ENCODE measurements at places on chromosomes 12 and 14.

DNA sequence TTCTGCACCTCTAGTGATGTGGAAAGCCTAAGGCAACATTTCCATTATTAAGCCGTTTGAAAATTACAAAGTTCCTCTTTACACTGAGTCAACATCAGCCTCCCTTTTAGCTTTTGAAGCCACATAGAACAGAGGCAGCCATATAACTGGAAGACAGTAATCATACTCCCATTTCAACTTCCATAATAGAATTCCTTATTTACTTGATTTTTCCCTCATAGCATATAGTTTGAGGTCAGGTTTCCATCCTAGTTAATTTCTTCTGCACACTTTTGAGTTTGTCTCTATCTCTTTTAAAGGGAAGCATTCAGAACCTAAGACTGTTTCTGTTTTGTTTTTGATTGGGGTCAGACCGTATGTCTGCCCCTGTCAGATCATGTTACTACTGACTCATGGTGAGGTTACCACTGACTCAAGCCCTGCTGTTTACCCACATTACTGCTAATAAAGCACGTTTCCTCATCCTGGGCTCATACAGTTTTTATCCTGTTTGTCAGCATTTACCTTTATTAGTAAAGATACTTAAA, 161.0 kb downstream of the SLC38A4 start:
- peak; percentile 52 for DNase-seq

GRCh38 chr14:68377459-68377858, 415.4 kb downstream of the ZFP36L1 start:
- no peak for DNase-seq

DNA sequence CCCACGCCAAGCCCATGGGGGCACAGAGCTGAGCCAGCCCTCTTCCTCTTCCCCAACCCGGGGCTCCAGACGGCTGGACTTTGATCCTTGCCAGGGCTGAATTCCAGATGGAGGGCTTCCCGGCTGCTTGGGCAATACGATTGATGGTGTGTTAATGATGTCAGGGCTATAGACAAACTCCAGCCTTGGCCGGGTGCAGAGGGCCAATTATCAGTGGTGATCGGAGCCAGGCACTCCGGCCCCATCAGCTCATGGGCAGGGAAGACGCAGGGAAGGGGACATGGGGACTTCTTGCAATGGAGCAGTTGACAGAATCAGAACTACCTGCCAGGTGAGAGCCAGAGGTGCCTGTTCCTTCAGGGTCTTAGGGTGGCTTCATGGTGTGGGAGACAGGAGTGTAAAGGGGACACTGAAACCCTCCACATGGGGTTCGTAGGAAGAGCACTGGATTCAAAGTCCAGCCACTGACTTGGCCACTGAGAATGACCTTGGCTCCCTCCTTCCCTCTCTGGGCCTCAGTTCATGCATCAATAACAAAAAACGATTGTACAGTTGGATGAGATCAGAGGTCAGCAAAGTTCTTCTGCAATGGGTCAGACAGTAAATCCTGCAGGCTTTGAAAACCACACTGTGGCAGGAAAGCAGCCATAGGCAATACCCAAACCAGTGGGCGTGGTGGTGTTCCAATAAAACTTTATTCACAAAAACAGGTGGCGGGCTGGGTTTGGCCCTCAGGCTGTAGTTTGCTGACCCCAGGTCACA, 333.7 kb downstream of the MED13L start:
- no peak for DNase-seq

GRCh38 chr12:130608132-130608531, 108.0 kb downstream of the RIMBP2 start:
- no peak for DNase-seq

GRCh38 chr12:25500651-25501050, 52.4 kb downstream of the LMNTD1 start:
- DNase-seq: no peak

- DNase-seq: no peak
Measured at GRCh38 chr12:4108803-4109345, 164.7 kb upstream of the CCND2 start.

GRCh38 chr12:113263431-113263963, 42.2 kb downstream of the TPCN1 start:
- DNase-seq: no peak

GRCh38 chr12:96201272-96202227, 7.4 kb downstream of the ELK3 start:
- DNase-seq: no peak

DNA sequence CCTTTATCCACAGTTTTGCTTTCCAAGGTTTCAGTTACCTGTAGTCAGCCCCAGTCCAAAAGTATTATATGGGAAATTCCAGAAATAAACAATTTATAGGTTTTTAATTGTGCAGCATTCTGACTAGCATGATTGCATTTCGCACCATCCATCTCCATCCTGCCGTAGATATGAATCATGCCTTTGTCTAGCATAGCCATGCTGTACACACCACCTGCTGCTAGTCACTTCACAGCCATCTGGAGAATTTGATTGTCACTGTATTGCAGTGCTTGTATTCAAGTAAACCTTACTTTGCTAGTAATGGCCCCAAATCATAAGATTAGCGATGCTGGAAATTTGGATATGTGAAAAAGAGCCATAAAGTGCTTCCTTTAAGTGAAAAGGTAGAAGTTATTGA, 36.0 kb downstream of the MUCL1 start:
- DNase-seq: no peak

DNA sequence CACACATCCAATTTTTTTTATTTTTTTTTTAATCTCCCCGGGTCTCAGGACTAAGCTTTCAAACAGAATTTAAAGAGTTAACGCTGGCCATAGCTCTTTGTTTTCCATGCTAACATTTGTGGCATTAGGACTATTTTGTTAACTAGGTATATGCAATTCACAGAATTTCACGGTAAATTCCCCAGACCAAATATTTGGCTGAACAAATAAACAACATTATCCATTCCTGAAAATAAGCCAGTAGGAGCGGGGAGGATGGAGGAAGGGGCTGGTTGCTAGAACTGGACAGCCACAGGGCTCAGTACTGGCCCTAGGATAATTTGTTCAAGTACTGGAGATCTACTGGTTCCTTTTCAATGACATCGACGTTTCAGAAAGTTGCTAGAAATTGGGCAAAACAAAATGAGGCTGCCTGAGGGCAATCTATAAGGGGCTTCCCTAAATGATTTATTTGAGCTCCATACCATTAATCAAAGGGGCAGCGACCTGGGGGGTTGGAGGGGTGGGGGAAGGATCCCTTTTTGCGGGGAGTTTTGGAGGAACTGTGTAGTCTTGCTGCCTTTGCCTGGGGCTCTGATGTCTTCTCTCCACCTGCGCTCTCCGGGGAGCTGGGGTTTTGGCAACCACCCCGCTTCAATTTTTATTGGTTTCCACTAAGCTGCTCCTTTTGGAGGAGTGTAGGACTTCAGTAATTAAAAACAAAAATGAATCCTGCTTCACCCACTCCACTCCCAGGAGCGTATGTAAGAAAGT, 9.0 kb downstream of the BMP4 start:
- DNase-seq: no peak

DNA sequence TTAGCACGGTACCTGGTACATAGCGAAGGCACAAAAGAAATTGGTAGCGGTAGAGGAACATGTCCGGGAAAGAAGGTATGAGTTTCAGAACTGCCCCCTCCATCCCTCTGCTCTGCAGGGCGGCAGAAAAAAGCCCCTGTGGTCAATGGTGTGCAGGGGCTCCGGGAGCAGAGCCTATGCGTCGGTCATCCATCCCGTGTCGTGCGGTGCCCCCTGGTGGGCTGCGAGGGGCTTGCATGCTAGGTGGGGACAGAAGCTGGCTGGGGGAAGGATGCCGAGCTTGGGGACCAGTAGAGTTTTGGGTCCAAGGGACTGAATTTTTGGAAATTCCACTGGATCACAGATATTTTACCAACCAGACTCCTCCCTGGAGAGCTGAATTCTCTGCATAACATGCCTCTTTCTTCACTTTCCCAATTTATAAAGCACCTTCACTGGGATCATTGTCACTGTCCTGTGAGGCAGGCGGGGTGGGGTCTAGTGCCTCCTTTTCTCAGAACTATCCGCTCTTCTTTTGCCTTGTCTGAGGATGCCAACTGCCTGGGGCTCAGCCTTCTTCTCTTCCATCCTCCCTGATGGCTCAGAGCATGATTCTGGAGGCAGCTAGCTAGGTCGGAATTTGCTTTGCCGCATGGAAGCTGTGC, 148.7 kb downstream of the SMOC1 start:
- peak; percentile 79 for DNase-seq

DNA sequence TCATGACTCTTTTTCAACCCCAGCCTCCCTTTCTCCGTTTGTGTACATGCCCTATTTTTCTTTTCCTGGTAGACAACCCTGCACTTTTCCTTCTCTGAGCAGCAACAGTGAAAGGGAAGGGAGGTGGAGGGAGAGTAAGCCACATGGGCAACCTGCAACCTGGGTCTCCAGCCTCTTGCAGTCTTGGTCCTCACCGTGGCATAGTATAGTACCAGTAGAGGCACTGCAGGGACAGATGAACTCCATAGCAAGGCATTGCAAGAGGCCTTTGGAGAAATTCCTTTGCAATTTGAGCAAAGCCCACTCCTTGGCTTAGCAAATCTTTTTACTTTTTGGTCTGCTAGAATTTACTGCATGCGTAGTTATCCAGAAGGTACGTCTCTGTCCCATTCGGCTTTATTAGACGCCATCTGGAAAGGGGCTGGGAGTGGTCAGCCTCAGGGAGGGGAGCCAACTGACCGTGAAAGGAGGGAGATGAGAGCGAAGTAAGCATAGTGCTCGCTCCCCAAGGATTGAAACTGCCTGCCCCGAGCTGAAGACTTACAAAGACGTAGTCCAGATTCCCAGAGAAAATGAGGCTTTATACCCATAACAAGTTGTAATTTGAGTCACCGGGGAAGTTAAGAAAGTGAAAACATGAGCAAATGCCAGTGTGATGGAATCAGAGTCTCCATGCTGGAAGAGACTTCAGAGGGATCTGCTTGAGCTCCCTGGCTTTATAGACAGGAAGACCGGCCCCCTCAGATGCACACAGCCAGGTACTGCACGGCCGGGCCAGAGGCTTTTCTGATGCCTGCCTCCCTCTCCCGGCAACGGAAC, 332.0 kb downstream of the CACNA1C start:
- DNase-seq: no peak

DNA sequence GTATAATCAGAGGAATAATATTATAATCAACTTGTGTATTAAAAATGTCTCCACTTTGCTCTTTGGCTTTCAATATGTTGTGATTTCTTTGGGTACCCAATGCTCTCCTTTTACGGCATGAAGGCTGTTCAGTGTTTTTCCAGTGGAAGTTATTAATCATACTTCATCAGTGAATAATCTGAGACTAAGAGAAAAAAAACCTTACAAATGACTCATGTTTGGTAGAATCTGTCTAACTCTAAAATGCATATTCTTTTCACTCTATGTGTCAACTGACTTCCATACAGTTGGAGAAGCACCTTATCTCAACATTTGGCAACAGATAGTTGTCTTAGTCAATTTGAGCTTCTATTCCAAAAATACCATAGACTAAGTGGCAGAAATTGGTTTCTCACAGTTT, 82.2 kb downstream of the PTPRO start:
- DNase-seq: no peak

DNA sequence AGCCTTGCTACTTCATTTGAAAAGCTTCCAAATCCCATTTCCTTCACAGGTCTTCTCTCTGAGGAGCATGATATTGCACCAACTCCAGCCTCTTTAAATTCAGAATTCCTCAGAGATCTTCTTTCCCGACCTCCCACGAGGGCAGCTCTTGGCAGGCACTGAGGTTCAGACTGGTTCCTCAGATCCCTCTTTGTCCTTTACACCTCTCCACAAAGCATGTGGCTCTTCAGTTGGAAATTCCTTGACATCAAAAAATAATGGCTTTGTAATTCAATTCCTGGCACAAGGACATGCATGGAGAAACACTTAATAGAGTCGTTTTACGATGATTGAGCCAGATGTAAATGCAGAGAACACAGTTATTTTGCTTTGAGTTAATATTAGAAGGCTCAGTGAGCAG, 63.2 kb upstream of the TMX1 start:
- no peak for DNase-seq

DNA sequence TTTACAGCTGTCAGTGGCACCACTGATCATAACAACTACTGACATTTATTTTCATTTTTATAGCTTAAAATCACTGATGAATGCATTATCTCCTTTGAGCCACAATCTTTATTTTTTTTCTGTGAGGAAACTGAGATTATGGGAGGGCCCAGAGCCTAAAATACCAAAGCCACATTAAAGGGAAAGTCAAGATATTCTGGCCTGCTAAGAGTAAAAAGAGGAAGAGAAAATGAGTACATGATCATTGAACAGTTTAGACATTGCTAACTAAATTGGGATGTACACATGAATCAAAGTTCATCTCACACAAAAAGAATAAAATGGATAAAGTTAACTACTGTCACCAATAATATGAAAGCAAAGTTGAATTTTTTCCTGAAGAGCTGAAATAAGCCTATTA, 170.5 kb upstream of the GARIN2 start:
- no peak for DNase-seq

DNA sequence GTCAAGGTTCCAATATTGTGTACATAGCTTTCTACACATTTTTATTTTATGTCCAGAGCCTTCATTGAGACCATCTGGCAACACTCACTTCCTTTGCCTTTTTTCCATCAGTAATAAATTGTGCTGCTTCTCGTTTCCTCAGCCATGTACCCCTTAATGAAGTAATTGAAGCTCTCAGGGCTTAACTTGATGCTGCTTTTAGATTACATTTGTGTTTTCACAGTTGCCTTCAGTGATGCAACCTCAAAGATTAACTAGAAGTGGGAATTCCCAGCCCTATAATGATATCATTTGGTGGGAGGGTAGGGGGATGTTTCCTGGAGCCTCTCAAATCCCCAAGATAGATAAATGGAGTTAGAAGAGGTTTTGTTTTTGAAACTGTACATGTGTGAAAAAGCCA, 80.2 kb upstream of the KRR1 start:
- DNase-seq: no peak

DNA sequence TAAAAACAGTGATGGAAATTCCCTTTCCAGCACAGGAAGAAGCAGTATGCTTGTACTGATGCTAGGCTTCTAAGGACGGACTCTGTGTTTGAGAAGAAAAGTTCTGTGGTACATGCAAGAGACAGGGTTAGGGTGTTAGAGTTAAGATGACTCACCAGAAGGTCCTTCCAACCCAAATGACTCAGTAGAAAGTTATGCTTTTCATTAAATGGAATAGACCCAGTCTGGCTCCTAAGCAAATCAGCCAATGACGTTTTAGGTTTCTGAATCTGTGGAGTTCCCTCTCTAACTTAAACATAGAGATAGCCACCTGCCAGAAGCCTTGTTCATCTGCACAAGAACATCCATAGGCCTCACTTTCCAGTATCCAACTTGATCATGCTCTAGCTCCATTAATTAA, 5.7 kb downstream of the PTHLH start:
- DNase-seq: peak; percentile 57

DNA sequence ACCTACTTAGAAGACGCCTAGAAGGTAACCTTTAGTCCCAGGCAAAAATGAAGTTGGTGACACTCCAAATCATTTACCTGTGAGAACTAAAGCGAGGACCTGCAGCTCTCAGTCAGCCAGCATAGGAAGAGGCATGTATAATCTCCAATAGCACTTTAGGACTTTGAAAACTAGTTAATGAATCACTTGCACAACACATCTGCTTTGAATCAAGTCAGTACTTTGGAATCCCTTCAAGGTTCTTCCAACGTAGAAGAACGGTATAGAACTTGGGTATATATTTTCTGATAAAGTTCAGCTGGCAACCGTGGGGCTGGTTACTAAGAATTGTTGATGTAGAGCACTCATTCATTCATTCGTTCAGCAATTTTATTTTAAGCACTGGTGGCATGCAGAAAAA, 251.9 kb downstream of the TMEM132D start:
- no peak for DNase-seq

Data from activated CD4-positive, alpha-beta T cell treated with anti-CD3 and anti-CD28 coated beads, Interleukin-2, Interleukin-6, amounts not matched to agents 100 ng/mL and 50 ng/mL, durations not matched to agents 16 hours and 8 hours (primary cell).